SHP77 (cell line): ENCODE measurements at places on chromosomes 6 and 20.

DNA sequence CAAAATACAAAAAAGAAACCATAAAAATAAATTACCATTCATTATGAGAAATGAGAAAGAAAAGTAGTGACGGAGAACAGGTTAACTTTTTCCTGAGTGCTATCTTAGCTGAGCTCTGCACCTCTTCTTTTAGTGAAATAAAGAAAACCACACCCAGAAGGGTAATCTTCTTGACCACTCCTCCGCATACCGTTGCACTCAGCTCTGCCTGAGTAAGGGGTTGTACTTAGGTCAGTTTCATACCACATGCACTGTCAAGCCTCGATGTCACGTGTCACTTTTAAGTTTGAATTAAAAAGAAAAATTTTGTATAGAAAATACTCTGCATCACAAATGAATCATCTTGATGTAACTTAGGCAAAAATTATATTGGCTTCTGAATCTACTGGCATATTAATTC is 2.8 kb downstream of the EZR start:
- no peak for DNase-seq

GRCh38 chr20:2144850-2145249 is 43.2 kb downstream of the STK35 start:
- no peak for DNase-seq

DNA sequence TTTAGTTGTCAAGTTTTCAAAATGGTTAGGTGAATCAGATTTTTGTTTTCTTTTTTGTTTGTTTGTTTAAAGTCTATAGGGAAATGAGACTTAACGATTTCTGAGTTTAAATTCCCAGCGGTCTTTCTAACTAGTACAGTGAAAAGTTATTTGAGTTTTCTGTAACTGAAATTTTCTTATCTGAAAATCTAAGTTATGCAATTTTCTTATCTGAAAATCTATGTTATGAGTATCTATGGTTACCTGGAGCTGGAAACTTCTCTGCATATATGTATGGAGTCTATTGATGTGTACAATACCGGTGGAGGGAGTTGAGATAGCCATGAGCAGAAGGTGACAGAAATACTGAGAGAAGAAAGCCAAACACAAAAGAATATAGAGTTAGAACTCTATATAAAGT is 102.6 kb downstream of the MANEA start:
- DNase-seq = no peak

- no peak for DNase-seq
Observed at GRCh38 chr6:138640028-138640427, 133.5 kb upstream of the CCDC28A start.

- DNase-seq = no peak
Observed at GRCh38 chr20:40741507-40742106, 52.6 kb upstream of the MAFB start.

DNA sequence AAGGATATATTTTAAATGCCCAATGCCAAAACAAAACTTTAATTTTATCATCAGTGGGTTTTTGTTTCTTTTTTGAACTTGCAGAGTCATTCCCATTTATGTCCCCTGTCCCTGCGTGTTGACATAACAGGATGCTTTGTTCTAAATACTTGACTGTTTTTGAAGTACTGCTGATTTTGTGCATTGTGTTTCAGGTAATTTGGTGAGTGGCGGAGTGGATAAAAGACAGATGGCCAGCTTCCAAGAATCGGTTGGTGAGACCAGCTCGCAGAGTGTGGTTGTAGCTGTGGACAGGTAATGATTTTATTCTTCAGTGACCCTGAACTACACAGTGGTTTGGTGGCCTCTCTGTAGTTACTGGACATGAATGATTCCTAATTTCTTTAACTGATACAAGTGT is 50.5 kb upstream of the CSE1L start:
- DNase-seq = peak; percentile 7

- DNase-seq = no peak
Observed at GRCh38 chr6:27268803-27269202, 21.3 kb downstream of the PRSS16 start.
